Tibial nerve (tissue), 4 donors: ENCODE measurements at places on chromosomes 3 and 15.

DNA sequence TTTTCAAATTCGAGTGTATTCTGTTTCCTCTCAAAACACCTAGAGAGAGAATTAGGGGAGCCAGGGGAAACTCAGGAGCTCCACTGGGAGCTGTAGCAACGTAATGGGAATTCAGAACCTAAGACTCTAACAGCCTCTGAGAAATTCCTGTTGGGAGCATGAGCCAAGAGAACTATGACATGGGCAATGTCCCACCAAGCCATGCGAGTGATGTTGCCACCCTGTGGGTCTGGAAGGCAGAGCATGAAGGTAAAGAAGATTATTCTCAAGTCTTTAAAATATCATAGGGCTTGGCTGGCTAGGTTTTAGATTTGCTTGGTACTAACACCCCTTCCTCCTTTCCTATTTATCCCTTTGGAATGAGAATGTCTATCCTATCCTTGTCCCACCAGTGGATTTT lies 392.6 kb upstream of the ADAMTS9 start:
- no peak for DNase-seq
- no peaks in the 10 kb centered on the region for H3K4me1 ChIP-seq
- H3K27ac ChIP-seq: no peak overlapping the region
- H3K4me3 ChIP-seq: no peak overlapping the region
- H3K36me3 ChIP-seq: no peaks in the 10 kb centered on the region
- no peaks in the 10 kb centered on the region for H3K27me3 ChIP-seq

DNA sequence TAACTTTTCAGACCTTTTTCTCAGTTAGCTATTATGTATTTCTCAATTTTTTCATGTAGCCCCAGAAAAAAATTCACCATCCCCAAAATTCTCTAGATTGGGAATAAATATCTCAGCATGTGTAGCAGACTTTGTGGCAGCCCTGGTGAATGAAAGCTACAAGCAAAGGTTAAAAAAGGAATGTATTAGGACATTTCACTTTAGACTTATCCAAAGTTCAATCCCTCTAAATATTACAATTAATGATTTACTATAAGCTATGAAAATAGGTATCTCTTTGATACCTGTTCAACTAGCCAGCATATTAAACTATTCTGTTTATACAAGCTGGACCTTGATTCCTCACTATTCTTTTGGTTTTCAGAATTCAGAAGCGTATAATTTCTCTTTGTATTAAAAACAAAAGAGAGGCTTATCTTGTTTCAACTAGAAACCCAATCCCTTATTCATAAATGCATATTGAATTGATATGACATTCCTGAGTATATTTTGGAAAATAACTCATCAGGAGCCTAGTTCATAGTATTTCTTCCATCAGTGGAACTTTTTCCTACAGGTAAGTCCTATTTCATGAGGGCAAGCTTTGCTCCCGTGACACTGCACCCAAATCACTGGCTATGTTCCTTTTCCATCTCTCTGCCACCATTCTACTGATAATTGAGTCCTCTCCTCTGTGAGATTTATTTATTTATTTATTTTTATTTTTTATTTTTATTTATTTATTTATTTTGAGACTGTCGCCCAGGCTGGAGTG lies 38.0 kb downstream of the WDR72 start:
- no peaks in the 10 kb centered on the region for H3K36me3 ChIP-seq
- no peak for DNase-seq
- no peaks in the 10 kb centered on the region for H3K27me3 ChIP-seq
- no peaks in the 10 kb centered on the region for H3K4me1 ChIP-seq

- H3K36me3 ChIP-seq: peaks cover 9% of the 10 kb centered on the region
- no peaks in the 10 kb centered on the region for H3K4me1 ChIP-seq
- H3K27me3 ChIP-seq: no peaks in the 10 kb centered on the region
- H3K27ac ChIP-seq: no peak overlapping the region
- no peak overlapping the region for H3K4me3 ChIP-seq
- DNase-seq: no peak
Observed at GRCh38 chr15:42533246-42533645, 15.3 kb downstream of the LRRC57 start.

- H3K27me3 ChIP-seq: no peaks in the 10 kb centered on the region
- no peaks in the 10 kb centered on the region for H3K4me1 ChIP-seq
- no peak overlapping the region for H3K4me3 ChIP-seq
- H3K27ac ChIP-seq: no peak overlapping the region
- H3K36me3 ChIP-seq: no peaks in the 10 kb centered on the region
- DNase-seq: no peak
Observed at GRCh38 chr15:81562986-81563385, 189.0 kb upstream of the TMC3 start.

DNA sequence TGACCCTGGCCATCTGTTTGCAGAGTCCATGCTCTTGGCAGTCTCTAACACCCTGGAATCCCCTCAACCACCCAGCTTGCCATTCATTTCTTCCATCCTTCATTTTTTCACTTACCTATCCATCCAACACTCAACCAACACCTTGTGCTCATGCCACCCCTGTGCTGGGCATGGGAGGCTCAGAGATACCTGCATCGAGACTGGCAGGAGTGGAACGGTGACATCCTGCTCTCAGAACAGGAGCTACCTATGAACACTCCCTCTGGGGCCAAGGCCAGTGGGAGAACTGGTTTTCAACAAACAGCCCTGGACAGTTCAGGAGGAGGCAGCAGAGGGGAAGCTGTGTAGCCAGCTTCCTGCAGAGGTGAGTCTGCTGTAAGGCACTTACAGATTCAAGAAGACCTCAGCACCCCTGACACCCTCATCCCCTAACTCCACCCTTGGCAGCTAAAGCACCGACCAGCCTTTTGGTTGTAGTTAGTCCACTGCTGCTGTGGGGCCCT lies 19.5 kb upstream of the ATP2B2 start:
- H3K27me3 ChIP-seq: peaks cover 5% of the 10 kb centered on the region
- DNase-seq: no peak
- H3K27ac ChIP-seq: no peak overlapping the region
- H3K4me3 ChIP-seq: no peak overlapping the region

DNA sequence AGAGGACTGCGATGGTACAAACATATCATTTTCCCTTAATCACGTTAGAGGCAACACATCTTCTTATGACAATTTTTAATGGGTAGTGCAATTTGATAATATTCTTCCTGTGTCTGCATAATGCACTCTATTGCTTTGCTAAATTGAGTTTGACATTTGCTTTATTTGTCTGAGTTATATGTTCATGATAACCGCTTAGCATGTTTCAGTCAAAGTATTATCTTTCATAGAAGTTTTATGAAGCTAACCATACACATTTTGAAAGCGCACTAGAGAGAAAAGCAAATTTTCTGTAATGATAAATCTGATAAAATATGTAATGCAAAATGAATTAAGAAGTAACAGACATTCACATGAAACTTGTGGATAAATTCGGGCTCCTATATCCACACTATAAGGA lies 1276.9 kb downstream of the ZPLD1 start:
- H3K4me1 ChIP-seq: no peaks in the 10 kb centered on the region
- H3K27ac ChIP-seq: no peak overlapping the region
- no peak overlapping the region for H3K4me3 ChIP-seq
- DNase-seq: no peak

GRCh38 chr3:112012205-112012992 lies 13.7 kb downstream of the TAGLN3 start:
- no peak for DNase-seq
- no peaks in the 10 kb centered on the region for H3K27me3 ChIP-seq
- H3K36me3 ChIP-seq: no peaks in the 10 kb centered on the region
- no peak overlapping the region for H3K4me3 ChIP-seq
- H3K4me1 ChIP-seq: peaks cover 5% of the 10 kb centered on the region
- peak overlapping the region; percentile 11 for H3K27ac ChIP-seq

DNA sequence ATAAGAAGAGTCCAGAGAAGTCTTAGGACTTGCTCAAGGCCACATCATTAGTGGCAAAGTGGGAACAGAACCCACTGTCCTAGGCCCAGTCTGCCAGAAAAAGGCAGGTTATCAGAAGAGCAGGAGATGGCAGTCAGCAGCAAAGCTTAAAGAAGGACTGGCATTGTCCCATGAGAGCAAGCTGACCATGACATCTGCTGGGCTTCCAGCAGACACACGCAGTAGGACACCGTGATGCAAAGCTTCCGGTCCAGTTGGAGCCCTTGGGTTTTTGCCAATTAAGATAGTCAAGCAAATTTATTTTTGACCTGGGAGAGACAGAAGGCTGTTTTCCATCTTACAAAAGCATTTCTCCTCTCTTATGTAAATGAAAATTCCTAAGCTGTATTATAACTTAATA lies 42.1 kb downstream of the ZBTB38 start:
- DNase-seq: no peak
- peak overlapping the region; percentile 84 for H3K27ac ChIP-seq
- H3K36me3 ChIP-seq: no peaks in the 10 kb centered on the region
- H3K4me1 ChIP-seq: peaks cover 5% of the 10 kb centered on the region

DNA sequence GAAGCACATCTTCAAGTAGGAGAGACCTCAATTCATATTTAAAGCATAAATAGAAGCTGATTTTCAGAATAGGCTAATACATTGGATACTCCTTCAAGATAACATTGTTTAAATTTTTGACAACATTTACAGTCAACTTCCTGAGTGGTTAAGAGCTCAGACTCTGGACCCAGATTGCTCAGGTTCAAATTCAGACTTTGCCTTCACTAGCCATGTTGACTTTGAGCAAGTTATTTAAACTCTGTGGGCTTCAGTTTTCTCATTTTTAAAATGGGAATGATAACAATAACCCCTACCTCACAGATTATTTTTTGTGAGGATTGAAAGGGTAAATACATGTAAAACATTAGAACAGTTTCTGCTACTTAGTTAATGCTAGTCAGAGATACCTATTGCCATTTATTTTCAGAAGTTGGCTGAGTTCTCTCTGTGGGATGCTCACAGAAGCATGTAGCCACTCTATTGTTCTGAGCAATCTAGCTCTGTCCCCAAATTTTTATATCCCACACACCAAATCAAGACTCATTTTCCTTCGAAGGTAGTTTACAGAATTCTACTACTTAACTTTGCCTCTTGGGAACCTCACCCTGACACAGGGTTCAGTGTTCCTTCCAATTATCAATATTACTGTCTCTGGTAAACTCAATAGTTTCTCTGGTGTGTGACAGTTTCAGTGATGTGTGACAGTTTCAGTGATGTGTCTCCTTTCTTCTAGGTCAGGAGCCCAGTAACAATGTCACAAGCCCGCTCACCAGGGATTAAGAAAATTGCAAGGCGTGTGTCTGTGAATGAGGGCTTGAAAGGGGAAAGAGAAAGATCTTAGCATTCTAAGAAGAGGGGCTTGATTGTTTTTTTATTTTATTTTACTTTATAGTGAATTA lies 79.4 kb upstream of the OSTN start:
- no peak overlapping the region for H3K4me3 ChIP-seq
- H3K27me3 ChIP-seq: no peaks in the 10 kb centered on the region
- H3K36me3 ChIP-seq: no peaks in the 10 kb centered on the region
- DNase-seq: no peak

DNA sequence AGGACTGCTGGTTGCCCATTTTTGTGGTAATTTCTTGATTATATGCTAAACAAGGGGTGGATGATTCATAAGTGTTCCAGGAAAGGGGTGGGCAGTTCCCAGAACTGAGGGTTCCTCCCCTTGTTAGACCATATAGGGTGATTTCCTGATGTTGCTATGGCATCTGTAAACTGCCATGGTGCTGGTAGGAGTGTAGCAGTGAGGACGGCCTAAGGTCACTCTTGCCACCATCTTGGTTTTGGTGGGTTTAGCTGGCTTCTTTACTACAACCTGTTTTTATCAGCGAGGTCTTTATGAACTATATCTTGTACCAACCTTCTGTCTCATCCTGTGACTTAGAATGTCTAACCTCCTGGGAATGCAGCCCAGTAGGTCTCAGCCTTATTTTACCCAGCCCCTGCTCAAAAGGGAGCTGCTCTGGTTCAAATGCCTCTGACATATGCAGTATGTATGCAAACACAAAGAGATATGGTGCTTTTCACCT lies 46.2 kb downstream of the C3orf38 start:
- no peaks in the 10 kb centered on the region for H3K4me1 ChIP-seq
- H3K27me3 ChIP-seq: no peaks in the 10 kb centered on the region
- no peak overlapping the region for H3K4me3 ChIP-seq
- no peak overlapping the region for H3K27ac ChIP-seq
- H3K36me3 ChIP-seq: no peaks in the 10 kb centered on the region

DNA sequence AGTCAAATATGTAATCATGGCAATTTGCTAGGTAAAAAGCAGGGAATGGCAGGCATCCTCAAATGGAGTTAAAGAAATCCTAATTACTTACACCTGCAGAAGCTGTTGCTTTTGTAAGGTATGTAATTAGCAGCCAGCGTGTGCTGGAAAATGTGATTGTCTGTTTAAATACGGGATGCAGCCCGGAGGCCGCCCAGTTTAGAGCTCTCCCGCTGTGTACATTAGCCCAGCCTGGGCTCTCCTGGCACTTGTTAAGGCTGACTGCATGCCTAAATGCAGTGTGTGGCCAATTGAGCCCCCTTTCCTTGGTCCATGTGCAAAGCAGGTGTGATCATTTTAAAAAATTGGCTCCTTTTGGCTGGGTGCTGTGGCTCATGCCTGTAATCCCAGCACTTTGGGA lies 9.0 kb downstream of the DPH3 start:
- no peaks in the 10 kb centered on the region for H3K27me3 ChIP-seq
- H3K4me1 ChIP-seq: peaks cover 7% of the 10 kb centered on the region
- no peak overlapping the region for H3K27ac ChIP-seq
- no peak for DNase-seq

- no peaks in the 10 kb centered on the region for H3K4me1 ChIP-seq
- no peaks in the 10 kb centered on the region for H3K27me3 ChIP-seq
- DNase-seq: no peak
- no peak overlapping the region for H3K27ac ChIP-seq
- no peak overlapping the region for H3K4me3 ChIP-seq
Observed at GRCh38 chr3:30342318-30343060, 263.9 kb upstream of the TGFBR2 start.

DNA sequence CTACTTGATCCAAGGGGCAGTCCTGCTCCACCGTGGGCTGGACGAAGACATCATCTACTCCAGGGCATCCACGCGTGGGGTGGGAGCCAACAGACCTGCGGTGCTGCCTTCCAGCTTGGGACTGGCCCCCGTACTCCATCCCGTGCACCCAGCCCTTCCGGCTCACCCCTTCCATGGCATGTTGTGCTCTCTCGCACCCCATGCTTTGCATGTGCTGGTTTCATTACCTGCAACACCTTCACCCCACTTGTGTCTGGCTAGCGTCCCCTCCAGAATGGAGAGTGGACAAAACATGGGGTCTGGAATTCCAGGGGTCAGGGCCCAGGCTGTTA lies 30.2 kb downstream of the SEMA7A start:
- H3K4me3 ChIP-seq: no peak overlapping the region
- H3K27me3 ChIP-seq: no peaks in the 10 kb centered on the region
- H3K36me3 ChIP-seq: no peaks in the 10 kb centered on the region
- peaks cover 32% of the 10 kb centered on the region for H3K4me1 ChIP-seq

- H3K4me3 ChIP-seq: no peak overlapping the region
- no peak overlapping the region for H3K27ac ChIP-seq
- no peaks in the 10 kb centered on the region for H3K36me3 ChIP-seq
- no peak for DNase-seq
- no peaks in the 10 kb centered on the region for H3K4me1 ChIP-seq
Observed at GRCh38 chr3:100957261-100957986, 35.8 kb downstream of the ABI3BP start.

DNA sequence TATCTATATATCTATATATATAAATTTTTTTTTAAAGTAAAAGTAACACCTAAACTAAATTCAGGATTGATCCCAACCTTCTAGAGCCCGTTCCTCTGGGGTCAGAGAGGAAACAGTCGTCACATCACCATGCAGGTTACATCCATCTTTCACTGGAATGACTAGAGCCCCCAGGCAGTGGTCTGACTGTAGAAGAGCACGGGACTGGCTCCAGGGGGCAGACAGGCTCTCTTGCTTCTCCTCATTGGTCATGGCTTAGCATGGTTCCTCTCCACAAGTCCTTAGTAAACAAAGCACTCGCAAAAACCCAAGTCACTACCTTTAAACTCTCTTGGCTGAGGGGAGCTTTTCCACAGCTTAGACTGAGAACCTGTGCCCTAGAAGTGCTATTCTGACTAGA lies 110.5 kb downstream of the NR2F2 start:
- no peaks in the 10 kb centered on the region for H3K36me3 ChIP-seq
- H3K27me3 ChIP-seq: no peaks in the 10 kb centered on the region
- no peaks in the 10 kb centered on the region for H3K4me1 ChIP-seq
- H3K4me3 ChIP-seq: no peak overlapping the region
- DNase-seq: no peak
